Heart right ventricle (tissue), 16 donors: ENCODE measurements at places on chromosomes 7 and 10. TPM values are rescaled to one million over a fixed set of nuclear protein-coding genes. Genes with fewer than 3 reads are reported as not detected.
A peak's percentile ranks its signal among the peaks of the same experiment; 100 is the strongest.

DNA sequence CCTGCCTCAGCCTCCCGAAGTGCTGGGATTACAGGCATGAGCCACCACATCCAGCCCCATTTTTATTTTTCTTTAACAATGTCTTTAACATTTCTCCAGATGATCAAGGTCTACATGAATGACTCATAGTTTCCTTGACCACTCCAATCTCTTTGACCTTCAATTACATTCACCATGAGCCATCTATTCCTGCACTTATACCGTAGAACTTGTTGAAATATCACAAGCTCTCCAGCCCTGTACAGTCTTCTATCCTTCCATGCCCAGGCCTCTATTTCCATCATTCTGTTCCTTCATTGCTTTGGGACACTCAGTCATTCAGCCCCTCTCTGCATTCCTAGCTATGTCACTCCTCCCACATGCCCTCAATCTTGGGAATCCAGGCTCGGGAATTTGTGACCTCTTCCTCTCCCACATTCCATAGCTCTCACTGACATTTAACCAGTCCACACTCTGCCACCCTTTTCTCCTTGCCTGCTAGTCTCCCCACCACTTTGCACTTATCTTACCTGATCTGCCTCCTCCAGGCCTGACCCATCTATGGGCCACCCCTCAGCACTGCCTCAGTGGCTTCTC, 151.8 kb upstream of the STK17A start:
- no peaks in the 10 kb centered on the region for H3K36me3 ChIP-seq
- no peak overlapping the region for H3K27ac ChIP-seq
- H3K4me3 ChIP-seq, result no peak overlapping the region
- no peak for DNase-seq

SLC29A4 gene
- total RNA-seq, result 0.94 TPM

DNA sequence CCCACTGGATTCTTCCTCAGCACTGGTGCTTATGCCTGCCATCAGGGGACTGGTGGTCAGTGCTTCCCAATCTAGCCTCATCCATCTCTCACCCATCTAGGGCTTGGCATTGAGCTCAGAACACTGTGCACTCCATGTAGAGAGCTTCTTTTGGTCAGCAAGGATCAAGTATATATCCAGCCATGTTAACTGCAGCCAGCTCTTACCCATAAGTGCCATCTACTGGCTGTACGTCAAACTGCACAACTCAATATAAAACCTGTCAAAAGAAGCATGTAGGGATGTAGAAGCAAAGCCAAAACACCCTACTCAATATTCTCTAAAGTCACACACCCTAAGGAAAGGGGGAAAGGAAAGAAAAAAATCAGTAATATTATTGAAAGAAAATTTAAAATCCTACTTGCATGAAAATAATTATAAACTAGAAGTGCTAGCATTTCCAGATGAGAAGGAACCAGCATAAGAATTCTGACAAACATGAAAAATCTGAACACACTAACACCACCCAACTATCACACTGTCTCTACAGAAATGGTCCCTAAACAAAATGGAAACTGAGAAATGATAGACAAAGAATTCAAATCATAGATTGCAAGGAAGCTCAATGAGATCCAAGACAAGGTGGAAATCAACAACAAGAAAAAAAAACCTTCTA, 531.1 kb upstream of the STEAP1 start:
- no peak for DNase-seq
- no peaks in the 10 kb centered on the region for H3K36me3 ChIP-seq
- H3K4me1 ChIP-seq, result no peaks in the 10 kb centered on the region
- no peaks in the 10 kb centered on the region for H3K27me3 ChIP-seq

DNA sequence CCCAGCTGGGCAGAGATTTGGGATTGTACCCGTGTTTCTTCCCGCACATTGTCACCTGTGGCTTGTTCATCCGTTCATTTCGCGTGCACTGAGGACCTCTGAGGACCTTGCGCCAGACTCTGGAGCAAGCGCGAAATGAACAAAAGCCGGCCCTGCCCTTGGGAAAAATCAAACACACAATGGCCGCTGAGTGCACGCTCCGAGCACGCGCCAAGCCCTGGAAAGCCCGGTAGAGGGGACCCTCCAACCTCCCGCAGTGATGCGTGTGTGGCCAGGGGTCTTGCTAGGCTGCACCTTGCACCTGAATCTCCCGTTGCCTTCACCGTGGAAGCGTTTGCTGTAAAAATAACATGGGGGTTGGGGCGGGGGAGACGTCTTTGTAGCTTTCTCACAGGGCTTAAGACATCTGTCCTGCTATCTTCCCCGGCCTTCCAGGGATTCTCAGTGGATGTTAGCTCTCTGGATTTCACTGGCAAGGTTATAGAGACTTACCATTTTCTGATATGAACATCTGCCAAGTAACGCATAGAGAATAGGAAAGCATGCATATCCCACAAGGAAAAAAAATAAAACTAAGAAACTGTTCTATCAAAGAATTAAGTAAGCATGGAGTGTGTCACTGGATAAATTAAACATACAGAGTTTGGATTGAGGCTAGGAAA, 37.3 kb downstream of the ZNF777 start:
- peak overlapping the region; percentile 60 for H3K4me3 ChIP-seq
- no peaks in the 10 kb centered on the region for H3K27me3 ChIP-seq
- H3K4me1 ChIP-seq, result peaks cover 9% of the 10 kb centered on the region
- no peaks in the 10 kb centered on the region for H3K36me3 ChIP-seq
- H3K27ac ChIP-seq, result no peak overlapping the region

DNA sequence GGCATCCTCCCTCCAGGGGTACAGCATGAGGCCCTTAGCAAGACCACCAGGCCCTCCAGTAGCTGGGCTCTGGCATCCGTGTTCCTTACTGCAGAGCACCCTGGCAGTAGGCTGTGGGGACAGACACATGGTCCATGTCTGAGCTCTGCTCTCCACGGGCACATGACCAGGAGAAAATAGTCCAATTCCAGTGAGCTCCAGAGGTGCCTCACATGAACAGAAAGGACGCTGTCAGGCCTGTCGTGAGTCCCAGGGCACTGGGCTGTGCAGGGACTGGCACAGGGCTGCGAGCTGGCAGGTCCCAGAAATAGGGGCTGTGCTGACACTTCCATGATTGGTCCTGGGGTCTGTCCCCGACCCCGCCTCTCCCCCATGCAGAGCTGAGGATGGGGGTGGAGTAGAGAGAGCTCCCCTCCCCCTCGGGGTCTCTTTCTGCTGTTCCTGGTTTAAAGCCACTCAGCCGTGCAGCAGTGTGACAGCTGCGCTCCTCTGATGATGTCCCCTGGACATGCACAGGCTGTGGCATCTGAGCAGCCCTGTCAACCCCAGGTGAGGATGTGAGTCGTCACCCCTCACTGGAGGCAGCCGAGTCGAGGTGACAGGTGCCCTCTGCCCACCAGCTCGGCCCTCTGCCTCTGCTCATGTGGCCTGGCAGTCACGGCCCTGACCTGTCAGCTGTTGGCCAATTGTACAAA, 25.2 kb upstream of the ZNF488 start:
- no peaks in the 10 kb centered on the region for H3K4me1 ChIP-seq
- DNase-seq, result no peak
- no peaks in the 10 kb centered on the region for H3K36me3 ChIP-seq
- no peak overlapping the region for H3K27ac ChIP-seq

DNA sequence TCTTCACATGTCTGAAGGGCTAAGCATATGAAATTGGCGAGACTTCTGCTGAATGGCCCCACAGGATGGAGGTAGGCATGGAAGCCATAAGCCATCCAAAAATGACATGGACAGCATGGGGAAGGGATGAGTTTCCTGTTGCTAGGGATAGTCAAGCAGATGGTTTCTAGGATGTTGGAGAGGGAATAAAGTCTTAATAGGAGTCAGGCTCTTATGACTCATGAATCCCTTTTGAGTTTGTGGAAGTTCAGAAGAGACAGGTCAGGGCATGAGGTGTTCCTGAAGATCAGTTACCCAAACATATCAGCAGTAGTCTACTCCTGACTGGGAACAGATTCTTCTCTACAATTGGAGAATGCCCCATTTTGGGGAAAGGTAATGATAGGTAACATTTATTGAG, 243.9 kb downstream of the REEP3 start:
- H3K4me3 ChIP-seq, result no peak overlapping the region
- peaks cover 2% of the 10 kb centered on the region for H3K4me1 ChIP-seq
- H3K36me3 ChIP-seq, result no peaks in the 10 kb centered on the region
- no peak overlapping the region for H3K27ac ChIP-seq

GRCh38 chr10:86954681-86955500, 2.5 kb downstream of the MMRN2 start:
- peak overlapping the region; percentile 93 for H3K27ac ChIP-seq
- H3K4me1 ChIP-seq, result peaks cover 49% of the 10 kb centered on the region

- peak overlapping the region; percentile 59 for H3K27ac ChIP-seq
- peaks cover 25% of the 10 kb centered on the region for H3K27me3 ChIP-seq
- peaks cover 24% of the 10 kb centered on the region for H3K4me1 ChIP-seq
- no peaks in the 10 kb centered on the region for H3K36me3 ChIP-seq
Observed at GRCh38 chr7:155205368-155206317, 92.0 kb upstream of the INSIG1 start.

- no peaks in the 10 kb centered on the region for H3K36me3 ChIP-seq
- peaks cover 57% of the 10 kb centered on the region for H3K27me3 ChIP-seq
- H3K4me3 ChIP-seq, result no peak overlapping the region
- H3K27ac ChIP-seq, result no peak overlapping the region
- no peak for DNase-seq
Observed at GRCh38 chr7:128916643-128916915, 6.1 kb upstream of the KCP start.

DNA sequence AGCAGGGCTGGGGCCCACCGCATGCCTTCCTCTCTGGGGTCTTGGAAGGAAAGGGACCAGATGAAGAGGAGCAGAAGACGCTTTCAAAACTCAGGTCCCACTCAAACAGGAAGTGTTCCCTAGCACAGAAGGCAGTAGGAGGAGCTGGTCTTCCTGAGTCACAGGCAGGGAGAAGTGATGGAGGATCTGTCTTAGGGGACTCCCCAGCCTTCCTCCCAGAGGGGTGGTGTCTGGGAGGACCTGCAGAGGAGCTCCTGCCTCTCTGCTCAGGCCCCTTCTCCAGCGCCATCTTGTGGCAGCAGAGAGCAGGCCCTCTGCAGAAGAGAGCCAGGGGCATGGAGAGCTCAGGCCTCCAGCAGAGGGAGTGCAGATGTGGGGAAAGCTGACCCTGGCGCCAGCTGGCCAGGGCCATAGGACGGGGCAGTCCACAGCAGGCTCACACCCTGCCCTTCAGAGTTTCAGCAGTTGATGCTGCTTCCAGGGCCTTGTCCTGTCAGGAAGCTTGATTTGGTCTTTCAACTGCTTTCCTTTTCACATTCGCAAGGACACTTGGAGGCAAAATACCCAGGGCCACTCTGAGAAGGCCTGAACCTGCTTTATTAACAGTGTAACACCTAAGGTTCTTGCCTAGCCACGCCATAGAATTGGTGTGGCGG, 62.2 kb upstream of the TARP start:
- no peaks in the 10 kb centered on the region for H3K36me3 ChIP-seq
- H3K4me1 ChIP-seq, result peaks cover 39% of the 10 kb centered on the region
- H3K27me3 ChIP-seq, result no peaks in the 10 kb centered on the region
- peak; percentile 75 for DNase-seq

MICU1 gene
- total RNA-seq, result 41.3 TPM

DNA sequence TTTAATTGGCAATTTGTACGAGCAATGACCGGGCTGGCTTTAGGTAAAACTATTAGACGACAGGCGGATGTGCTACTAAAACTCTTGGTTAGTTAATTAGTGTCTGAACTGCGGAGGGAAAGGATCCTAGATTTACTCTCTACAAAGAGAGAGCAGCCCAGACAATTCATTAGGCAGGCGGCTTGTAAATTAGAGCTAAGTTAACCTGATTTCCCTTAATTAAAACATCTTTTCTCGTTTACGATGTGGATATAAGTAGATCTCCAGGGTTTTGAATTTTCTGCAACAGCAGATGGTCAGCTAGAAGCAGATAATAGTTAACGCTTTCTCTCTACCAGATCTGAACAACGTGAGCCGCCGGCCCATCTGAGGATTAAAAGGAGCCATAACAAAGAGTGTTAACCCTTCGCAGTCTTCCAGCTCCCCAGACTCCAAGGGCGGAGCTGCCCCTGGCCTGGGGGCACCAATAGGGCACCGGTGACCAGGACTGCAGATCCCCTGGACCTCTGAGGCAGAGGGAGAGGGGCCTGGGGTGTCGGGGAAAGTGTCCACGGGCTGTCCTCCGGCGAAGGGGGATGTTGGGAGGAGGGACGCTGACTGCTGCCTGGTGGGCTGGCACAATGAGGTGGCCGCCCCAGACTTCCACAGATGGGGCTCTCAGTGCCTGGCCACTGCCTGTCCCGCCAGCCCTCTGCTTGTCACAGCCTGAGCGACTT, 6.3 kb upstream of the UNCX start:
- no peak overlapping the region for H3K4me3 ChIP-seq
- H3K27me3 ChIP-seq, result peaks cover 97% of the 10 kb centered on the region
- no peaks in the 10 kb centered on the region for H3K36me3 ChIP-seq
- no peak for DNase-seq
- H3K27ac ChIP-seq, result no peak overlapping the region

DNA sequence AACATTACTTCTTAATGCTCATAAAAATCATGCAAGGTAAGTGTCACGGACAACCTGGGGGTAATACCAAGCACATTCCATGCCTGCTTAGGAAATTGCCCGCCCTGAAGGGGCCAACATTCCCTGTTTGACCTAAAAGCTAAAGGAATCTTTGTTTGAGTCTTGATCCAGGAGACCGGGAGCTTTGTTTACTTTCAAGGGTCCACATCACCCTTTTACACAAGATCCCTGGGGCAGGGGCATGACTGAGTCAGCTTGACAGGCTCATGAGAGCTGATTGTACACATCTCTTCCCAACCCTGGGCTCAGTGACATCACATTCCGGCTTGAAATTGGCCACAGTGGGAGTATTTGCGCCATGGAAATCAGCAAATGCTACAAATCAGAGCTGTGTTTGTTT, 248.1 kb upstream of the HABP2 start:
- no peaks in the 10 kb centered on the region for H3K36me3 ChIP-seq
- H3K27ac ChIP-seq, result no peak overlapping the region
- DNase-seq, result no peak
- H3K27me3 ChIP-seq, result no peaks in the 10 kb centered on the region
- H3K4me1 ChIP-seq, result no peaks in the 10 kb centered on the region
- no peak overlapping the region for H3K4me3 ChIP-seq

DNA sequence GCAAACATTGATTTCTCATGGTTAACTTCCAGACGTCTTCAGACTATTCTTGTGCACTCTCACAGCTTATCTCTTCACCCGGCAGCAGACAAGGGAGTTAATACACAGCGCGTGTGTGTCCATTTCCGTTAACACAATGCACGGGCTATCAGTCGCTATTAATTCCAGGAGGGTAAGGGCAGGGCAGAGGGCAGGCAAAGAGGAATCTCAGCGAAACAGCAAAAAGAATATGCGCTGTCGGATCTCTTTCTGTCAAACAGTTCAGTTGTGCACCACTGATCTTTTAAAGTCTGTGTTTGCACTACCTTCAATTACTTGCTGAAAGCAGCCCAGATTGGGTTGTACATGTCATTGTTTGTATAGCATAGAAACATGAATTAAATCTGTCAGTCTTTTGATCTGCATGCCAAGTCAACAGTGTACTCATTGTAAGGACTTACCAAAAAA, 41.1 kb upstream of the CABCOCO1 start:
- no peaks in the 10 kb centered on the region for H3K27me3 ChIP-seq
- H3K27ac ChIP-seq, result no peak overlapping the region
